ENCODE measurements at places on chromosomes 3 and 15.

DNA sequence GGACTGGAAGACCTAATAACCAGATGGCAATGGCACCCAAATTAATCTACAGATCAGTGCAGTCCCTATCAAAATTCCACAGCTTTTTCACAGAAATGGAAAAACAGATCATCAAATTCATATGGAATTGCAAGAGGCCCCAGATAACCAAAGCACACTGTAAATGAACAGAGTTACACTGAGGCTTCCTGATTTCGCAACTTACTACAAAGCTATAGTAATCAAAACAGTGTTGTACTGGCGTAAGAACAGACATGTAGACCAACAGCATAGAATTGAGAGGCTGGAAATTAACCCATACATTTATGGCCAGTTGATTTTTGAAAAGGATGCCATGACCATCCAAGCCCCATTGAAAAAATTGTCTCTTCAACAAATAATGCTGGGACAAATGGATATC lies 16.2 kb downstream of the XPC start:
- DNase-seq, result no peak

DNA sequence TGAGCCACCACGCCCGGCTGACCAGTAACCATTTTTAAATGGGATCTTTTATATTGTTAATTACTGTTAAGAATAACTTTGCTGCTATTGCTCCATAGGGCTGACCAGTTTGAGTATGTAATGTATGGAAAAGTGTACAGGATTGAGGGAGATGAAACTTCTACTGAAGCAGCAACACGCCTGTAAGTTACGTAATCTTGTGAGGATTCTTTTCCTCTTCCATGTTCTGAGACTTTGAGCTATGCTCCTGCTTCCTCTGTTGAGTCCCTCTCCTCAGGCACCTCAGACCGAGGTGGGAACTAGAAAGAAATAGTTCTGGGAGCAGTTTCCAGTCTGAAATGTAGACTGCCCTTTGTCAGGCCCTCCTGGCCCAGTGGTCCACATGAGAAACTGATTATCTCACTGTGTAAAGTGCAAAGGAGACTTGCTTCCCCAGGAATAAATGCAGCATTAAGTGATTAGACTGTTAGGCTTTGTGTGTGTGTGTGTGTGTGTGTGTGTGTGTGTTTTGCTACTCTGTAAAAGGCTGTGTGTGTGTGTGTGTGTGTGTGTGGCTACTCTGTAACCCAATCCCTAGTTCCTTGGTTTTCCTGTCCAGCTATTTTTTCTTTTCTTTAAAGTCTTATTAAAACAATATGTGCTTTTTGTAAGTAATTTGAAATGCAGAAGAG lies 5.2 kb downstream of the POLR2H start:
- DNase-seq, result no peak

DNA sequence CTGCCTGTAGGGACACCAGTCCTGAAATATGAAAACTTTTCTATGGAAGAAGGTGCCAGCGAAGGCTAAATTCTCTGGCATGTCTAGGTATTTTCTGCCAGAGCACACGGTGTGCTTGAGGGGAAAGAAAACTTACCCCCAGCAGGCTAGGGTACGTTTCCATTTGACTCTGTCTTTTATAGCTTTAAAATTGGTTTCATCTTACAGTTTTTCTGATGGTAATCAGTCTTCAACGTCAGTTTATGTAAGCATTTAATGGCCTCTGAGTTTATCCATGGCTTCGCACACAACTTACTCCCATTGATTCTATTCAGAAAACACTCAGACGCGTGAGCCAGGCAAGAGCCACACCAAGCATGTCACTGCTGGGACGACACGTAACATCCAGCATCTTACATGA lies 249.7 kb downstream of the ADAMTS17 start:
- DNase-seq, result no peak

GRCh38 chr15:71011503-71012155 lies 103.6 kb upstream of the THSD4 start:
- DNase-seq, result peak; percentile 64

GRCh38 chr15:98737721-98738120 lies 89.4 kb downstream of the IGF1R start:
- no peak for DNase-seq

DNA sequence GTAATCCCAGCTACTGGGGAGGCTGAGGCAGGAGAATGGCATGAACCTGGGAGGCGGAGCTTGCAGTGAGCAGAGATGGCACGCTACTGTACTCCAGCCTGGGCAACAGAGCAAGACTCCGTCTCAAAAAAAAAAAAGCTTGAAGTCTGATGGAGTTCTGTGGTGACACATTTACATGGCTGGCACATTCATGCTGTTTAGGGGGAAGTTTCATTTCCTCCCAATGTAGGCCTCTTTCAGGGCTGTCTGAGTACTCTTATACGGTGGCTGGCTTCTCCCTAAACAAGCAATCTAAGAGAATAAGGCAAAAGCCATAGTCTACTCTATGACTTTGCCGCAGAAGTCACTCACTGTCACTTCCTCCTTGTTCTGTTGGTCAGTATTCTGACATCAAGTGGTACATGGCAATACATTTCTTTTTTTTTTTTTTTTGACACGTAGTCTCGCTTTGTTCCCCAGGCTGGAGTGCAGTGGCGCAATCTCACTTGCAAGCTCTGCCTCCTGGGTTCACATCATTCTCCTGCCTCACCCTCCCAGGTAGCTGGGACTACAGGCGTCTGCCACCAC lies 41.2 kb downstream of the OIP5 start:
- no peak for DNase-seq

GRCh38 chr15:61100512-61100911 lies 128.6 kb downstream of the RORA start:
- DNase-seq, result no peak

- DNase-seq, result no peak
Measured at GRCh38 chr3:40719660-40720287, 195.0 kb downstream of the ZNF621 start.

DNA sequence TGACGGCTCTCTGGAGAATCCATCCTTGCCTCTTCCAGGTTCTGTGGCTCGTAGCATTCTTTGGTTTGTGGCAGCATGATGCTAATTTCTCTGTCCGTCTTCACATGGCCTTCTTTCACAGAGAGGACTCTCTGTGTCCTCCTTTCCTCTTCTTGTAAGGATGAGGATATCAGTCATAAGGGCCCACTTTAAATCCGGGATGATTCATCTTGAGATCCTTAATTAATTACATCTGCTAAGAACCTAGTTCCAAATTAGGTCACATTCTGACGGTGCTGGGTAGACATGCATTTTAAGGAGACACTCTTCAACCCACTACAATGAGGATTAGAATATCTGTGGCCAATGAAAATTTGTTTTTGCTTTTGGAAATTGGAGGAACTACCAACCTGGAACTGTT lies 15.7 kb upstream of the GXYLT2 start:
- peak; percentile 74 for DNase-seq

- no peak for DNase-seq
Measured at GRCh38 chr3:97125902-97126499, 311.6 kb downstream of the EPHA6 start.

- DNase-seq, result peak; percentile 93
Measured at GRCh38 chr3:37096288-37096687, 78.1 kb downstream of the LRRFIP2 start.

- DNase-seq, result no peak
Measured at GRCh38 chr3:39187372-39188155, 4.8 kb downstream of the XIRP1 start.

DNA sequence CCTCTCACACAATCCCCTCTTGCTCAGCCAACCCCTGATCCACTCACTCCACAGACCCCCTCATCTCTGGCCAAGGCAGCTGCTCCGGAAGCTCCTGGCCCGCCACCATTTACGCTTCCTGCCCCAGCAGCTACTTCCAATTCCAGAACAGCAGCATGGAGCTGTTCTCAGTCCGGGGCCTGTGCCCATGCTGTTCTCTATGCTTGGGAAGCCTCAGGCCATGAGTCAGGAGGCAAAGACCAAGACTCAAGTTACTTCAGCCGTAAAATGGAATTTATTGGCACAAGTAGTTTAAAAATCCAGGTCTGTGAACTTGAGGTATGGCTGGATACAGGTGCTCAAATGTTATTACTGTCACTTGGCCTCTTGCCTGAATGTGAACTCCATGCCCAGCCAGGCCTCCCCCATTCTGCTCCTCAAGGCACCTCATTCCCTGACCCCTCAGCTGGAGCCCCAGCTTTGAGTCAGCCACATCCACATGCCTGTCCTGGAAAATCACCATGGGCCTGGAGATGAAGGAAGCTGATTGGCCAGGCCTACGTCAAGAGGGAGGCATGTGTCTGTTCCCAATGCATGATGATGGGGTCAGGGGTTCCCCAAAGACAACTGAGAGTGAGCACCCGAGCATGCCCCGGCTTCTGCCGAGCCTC lies 31.4 kb upstream of the CACNA2D2 start:
- DNase-seq, result peak; percentile 54

DNA sequence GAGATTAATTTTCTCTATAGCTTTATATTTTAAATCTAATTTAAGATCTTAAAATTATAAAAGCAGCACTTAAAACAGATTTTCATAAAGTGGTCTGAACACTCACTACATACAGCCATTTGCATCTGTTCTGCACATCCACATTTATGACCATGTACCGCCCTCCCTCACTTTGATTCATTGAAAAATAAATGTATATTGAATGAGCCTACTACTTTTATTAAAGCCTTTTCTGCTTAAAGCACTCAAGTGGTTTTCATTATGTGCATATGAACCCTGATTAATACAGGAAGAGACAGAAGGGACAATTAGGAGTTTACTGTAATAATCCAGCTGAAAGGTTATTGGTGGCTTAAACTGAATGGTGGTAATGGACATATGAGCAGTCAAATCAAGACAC lies 129.4 kb downstream of the DLG1 start:
- DNase-seq, result no peak

DNA sequence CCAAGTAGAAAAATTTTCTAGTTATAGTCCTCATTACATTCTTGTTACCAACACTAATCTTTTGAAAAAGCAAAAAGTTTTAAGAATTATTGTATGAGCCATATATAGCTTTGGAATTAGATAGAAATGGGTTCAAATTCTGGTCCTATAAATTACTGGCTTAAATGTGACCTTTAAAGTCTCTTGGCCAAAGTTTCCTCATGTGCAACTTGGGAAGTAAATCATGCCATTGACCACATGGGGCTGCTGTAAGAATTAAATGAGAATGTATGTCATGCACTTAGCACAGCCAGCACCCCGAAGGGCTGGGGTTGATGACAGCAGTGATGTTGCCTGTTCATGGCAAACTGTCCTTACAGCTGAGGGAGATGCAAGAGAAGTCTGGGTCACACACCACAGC lies 108.3 kb downstream of the TOP2B start:
- no peak for DNase-seq

DNA sequence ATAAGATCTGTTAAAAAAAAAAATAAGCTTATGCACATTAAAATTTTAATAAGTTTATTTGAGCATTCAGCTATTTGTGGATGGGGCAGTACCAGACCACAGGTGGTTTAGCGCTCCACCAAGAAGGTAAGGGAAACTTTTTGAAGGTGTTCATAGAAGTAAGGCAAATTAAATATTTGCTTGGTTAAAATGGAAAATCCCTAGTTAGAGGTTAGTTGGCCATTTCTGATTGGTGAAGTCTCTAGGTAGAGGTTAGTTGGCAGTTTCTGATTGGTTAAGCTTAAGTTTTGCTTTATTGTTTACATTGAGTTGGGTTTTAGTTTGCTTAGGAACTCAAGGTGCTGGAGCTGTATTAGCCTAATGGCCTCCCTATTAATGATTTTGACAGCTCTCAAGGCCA lies 30.7 kb downstream of the SCN11A start:
- DNase-seq, result no peak

DNA sequence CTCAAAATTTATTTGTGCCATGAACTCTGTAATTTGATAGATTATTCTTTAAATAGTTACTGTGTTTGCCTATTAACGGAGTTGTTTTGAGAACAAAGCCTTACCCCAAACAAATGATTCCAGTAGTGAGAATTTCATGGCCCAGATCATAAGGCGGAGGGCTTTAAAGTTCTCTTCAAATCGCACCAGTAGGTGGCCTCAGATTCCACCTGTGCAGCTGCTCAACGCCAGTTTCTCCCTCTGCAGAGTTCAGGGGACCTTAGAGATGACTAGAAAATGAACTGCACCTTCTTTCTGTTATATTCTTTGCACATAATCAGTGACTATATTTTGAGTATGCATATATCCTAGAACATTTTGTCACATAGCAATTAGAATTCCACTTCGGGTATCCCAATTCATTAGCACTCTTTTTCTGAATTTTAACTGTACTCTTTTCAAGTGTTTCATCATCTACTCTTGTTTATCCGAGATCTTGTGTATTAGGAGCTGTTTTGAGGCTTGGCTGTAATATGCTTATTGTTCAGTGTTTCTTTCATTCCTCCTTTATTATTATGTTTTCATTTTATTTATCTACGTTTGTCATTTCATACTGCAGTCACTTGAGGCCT lies 232.6 kb upstream of the CHRM5 start:
- DNase-seq, result peak; percentile 15

- no peak for DNase-seq
Measured at GRCh38 chr15:36755341-36756000, 176.0 kb downstream of the CDIN1 start.

- peak; percentile 4 for DNase-seq
Measured at GRCh38 chr3:37474901-37475331, 300.5 kb upstream of the LRRFIP2 start.

- DNase-seq, result no peak
Measured at GRCh38 chr15:81413851-81414250, 39.8 kb upstream of the TMC3 start.

DNA sequence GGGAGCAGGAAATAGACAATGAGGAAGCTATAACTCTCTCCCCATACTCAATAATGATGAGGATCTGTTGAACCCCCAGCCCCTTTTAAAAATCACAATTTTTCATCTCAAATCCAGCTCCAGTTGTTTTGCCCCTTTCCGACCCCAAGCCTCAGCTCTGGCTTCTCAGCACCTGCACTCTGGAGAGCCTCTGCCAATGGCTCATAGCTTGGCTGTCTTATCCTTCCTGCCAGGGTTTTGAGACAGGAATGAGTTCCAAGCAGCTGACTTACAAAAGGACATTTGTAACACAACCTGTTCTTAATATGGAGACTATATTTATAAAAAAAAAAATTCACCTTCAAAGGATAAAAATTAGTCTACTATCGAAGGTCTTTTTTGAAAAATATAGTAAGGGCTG lies 105.9 kb upstream of the NEDD4 start:
- no peak for DNase-seq

DNA sequence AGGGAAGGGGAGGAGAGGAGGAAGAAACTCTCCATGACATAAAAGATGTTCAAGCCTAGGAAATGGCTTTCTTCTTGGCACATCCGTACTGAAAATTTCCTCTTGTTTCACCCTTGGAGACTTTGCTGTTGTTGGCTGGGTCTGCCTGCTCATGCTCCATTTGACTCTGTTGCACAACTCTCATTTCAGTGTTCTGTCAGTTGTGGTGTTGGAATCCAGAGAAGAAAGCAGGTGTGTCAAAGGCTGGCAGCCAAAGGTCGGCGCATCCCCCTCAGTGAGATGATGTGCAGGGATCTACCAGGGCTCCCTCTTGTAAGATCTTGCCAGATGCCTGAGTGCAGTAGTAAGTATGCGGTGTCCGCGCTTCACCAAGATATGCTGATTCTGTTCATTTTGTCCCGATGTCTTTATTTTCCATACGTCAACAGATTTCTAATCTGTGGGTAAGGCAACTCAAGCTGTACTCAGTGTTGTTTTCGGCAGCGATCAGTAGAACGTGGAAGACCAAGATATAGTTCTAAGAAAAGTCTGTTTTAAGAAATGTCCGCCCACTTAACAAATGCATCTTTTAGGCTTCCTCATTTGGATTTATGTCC lies 265.2 kb upstream of the GOLGA6L4 start:
- no peak for DNase-seq

Measured in EL (cell line).